ENCODE measurements at places on chromosomes 5 and 9.

- DNase-seq, result no peak
These were observed 6.2 kb downstream of the SEMA4D start for GRCh38 chr9:89491694-89492093.

DNA sequence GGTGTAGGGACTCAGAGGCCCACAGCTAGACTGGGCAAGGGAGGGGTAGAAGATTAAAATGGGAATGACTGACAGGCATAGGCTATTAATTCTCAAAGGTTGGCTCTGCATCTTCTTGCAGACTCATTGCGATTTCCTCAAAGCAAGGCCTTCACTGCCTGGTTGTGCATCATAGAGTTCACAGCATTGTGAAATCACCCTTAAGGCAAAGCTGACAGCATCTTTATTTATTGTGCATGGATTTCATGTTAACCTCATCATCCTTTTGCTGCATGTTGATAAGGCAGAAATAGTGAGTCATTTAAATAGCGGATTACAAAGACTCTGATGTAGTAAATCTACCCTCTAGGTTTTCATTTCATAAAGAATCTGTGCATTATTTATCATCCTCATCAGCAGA, 13.6 kb upstream of the PALM2AKAP2 start:
- DNase-seq, result no peak

GRCh38 chr9:567747-568305, 273.7 kb upstream of the DMRT1 start:
- DNase-seq, result no peak

- no peak for DNase-seq
These were observed 299.5 kb upstream of the CD180 start for GRCh38 chr5:67496051-67496450.

DNA sequence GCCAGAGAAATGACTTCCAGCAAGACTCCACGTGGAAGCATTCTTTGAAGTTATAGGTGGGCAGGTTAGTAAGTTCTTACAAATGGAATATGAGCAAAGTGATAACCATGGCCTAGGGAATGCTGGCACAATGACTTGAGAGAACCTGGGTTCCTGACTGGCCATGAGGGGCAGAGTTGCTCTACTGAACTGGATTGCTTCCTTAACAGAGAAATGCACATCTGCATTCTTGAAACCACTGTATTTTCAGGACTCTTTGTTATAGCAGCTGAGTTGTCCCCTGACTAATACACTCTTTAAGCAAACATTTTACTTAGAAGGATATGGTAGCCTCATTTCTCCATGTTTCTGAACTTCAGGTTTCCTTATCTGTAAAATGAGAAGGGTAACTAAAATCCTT, 108.3 kb upstream of the GNA14 start:
- no peak for DNase-seq

DNA sequence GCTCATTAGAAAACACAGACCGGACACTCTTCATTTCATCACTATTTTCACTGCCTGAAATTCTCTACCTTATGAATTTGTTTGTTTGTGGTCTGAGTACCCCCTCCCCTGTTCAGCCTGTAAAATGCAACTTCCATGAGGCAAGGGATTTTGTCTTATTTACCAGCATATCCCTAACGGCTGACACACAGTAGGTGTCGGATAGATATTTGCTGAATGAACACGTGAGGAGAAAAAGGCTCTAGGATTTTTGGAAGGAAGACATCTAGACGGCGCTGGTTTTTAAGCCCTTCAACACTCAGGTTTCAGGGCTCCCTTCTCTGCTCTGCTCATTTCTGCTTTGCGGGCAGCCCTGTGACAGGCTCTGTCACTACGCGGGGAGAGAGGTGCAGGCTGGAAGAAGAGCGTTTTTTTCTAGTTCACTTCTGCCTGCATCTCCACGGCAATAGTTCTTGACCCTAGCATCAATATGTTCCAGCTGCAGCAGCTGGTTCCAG, 41.0 kb downstream of the KCNMB1 start:
- no peak for DNase-seq

GRCh38 chr5:123844873-123845272, 332.9 kb downstream of the CSNK1G3 start:
- DNase-seq, result no peak

- no peak for DNase-seq
These were observed 53.3 kb downstream of the ANXA1 start for GRCh38 chr9:73204936-73205335.

DNA sequence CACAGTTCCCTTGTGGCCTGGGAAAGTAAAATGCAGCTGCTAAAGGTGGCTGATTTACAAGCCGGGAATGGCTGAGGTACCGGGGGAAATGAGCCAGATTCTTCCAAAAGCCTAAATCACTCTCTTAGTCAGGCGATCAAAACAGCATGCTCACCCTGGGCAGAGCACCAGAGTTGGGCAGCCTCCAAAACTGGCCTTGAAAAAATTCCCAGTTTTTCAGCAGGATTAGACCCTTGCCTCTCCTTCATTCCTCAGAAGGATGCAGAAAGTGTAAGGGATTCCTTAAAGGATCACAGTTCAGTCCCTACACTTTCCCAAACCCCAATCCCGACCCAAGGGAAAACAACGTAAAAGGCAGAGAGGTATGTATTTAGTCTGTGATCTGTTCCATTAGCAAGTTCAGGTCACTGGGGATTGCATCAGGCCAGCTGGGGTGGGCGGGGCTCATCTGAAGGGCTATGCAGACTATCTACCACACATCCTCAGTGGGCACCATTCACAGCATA, 16.9 kb downstream of the TMEM174 start:
- DNase-seq, result no peak

DNA sequence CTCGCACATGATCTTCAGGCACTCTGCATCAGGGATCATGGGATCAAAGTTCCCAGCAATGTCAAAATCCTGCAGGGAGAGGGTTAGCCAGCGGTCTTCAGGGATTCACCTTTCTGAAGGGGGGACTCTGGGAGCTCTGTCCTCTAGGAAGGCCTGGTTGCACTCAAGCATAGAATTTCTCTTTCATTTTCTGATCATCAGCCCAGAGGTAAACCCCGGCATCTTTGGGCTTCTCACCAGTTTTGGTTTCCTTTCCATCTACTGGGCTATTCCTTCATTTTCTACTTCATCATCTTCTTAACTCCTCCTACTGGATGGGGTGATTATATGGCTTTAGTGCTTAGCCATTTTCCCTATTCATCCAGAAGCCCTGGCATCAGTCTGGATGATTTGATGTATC, 4.6 kb upstream of the DND1 start:
- no peak for DNase-seq

- DNase-seq, result no peak
These were observed 5.8 kb upstream of the PLPPR1 start for GRCh38 chr9:101022704-101023103.

DNA sequence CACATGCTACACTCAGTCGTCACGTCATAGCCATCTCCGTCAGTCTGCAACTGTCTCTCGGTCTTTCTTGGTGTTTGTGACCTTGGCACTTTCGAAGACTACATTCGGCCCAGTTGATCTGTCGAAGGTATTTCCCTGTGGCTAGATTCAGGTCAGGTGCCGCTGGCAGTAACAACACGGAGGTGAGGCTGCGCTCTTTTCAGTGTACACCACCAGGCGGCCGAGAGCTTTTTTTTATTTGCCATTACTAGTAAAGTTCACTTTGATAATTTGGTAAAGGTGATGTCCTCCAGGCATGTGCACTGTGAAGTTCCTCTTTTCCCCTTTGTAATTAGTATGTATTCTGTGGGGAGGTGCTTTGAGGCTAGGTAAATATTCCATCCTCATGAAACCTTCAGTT, 49.7 kb downstream of the RNF130 start:
- DNase-seq, result no peak

GRCh38 chr5:41508696-41509398, 1.6 kb downstream of the PLCXD3 start:
- no peak for DNase-seq

- DNase-seq, result no peak
These were observed 831 bp upstream of the TBC1D9B start for GRCh38 chr5:179908528-179908927.

DNA sequence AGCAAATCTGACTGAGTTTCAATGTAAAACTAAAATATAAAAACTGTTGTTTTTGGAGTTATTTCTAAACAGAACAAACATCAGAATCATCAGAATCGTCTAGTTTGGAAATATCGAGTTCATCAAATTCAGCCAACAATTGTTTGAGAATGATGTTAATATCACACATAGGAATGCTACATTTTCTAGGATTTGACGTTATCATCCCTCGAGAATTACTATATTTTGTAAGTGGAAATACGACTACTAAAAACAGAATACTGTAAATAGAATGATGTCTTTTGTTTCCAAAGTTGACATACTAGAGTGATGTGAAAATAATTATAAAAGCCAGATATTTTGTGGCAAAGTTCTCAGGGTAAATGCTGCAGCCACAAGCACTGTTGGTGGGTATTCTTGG, 805.9 kb downstream of the TLE1 start:
- no peak for DNase-seq

- DNase-seq, result no peak
These were observed 36.5 kb downstream of the ADAMTS2 start for GRCh38 chr5:179308563-179309382.

- no peak for DNase-seq
These were observed 53.5 kb downstream of the RGS3 start for GRCh38 chr9:113516840-113517577.

GRCh38 chr9:117335837-117336433, 78.9 kb downstream of the ASTN2 start:
- DNase-seq, result no peak

GRCh38 chr9:95349091-95350038, 31.9 kb upstream of the FANCC start:
- DNase-seq, result no peak

DNA sequence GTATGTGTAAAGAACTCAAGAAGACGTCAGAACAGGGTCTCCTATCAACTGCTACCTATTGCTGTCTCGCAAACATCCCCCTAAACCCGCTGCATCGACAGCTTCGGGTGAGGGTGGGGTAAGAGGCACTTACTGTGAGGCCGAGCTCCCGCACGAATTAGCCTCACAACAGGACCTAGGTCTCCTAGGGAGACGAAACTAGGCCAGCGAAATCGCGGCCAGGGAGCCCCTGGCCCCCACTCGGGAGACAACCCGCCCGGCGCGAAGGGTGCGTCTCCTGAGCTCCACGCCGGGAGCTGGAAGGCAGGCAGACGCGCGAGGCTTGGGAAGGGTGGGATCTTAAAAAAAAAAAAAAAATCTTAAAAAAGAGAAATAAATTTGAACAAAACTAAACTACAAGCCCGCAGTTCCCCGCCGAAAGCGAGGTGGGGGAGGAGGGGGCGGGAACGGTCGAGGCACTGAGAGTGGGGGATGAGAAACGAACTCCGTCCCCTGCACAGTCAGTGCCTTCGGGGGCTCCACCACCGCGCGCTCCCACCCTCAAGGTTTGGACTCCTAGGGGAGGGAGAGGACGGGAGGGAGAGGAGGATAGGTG, 33.0 kb upstream of the NFIB start:
- no peak for DNase-seq

- peak; percentile 60 for DNase-seq
These were observed 363.7 kb downstream of the CSNK1G3 start for GRCh38 chr5:123875561-123876275.

GRCh38 chr5:139738193-139739149, 57.1 kb upstream of the PSD2 start:
- DNase-seq, result no peak

DNA sequence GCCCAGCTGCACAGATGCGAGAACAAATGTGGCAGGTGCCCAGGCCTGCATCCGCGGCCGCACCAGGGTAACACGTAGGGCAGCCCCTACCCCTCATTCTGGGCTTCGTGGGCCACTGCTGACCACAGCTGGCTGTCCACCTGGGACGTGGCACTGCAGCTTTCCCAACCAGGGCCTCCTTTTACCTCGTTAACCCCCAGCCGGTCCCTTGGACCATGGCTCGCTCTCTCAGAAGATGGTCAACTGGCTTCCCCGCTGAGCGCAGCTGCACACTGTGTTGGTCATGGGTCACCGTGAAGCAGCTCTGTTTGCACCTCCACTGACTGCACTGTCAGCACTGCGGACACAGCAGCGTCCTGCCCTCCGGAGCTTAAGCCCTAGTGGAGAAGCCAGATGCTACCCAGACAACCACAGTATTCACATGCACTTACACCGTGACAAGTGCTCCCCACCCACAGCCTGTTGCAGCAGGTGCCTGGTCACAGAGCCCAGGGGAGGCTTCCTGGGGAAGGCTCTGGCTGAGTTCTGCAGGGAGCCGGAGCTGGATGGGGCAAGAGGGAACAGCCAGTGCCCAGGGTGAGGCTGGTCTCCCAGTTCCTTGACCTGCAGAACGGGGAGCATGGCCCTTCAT, 10.5 kb upstream of the PLEKHG4B start:
- DNase-seq, result no peak

- DNase-seq, result no peak
These were observed at the start of gene CDX1 for GRCh38 chr5:150166650-150167511. Gene CDX1 (plus strand): TSS chr5:150166778. CDS start chr5:150166877, 99 bp downstream.

DNA sequence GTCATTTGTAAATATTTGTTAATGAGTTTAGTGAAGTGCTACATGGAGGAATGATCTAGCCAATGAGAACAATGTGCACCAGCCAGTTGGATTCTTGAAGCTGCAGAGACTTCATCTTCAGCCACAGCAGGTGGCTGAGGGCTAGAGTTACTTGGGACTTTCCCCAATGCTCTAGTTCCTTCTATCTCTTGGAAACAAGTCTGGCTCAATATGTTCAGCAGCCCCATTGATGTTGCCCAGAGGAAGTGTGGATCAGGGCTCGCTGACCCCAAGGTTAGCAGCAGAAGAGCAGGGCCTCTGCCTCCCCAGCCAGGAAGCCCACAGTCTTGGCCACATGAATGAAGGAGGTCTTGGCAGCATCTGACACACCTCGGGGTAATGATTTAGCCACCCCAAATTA, 117.5 kb downstream of the SLC1A3 start:
- no peak for DNase-seq

GRCh38 chr9:101140764-101141163, 112.2 kb downstream of the PLPPR1 start:
- DNase-seq, result no peak

DNA sequence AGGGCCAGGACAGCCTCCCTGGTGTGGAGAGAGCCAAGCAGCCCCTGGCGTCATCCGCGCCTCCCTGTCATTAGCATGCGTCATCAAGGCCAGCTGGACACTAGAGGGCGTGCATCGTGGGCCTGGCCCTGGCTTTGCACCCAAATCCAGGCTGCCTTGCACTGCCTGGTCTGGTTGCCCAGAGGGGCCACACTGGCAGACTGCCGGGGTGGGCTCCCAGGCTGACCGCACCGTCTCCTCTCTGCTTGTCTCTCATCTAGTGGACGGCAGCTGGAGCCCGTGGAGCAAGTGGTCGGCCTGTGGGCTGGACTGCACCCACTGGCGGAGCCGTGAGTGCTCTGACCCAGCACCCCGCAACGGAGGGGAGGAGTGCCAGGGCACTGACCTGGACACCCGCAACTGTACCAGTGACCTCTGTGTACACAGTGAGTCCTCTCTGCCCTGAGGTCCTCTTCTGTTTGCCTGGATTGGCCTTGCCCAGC, 29.0 kb downstream of the HK3 start:
- DNase-seq, result peak; percentile 32

GRCh38 chr9:112011051-112011620, 114.5 kb downstream of the UGCG start:
- DNase-seq, result no peak

All from nucleus accumbens (tissue), 56 donors.